ENCODE measurements at places on chromosomes 2 and 18.
A peak's percentile ranks its signal among the peaks of the same experiment; 100 is the strongest.

GRCh38 chr18:78505851-78506461 is 473.7 kb upstream of the SALL3 start:
- no peak for DNase-seq

- no peak for DNase-seq
Observed at GRCh38 chr18:35642802-35643201, 61.3 kb downstream of the GALNT1 start.

DNA sequence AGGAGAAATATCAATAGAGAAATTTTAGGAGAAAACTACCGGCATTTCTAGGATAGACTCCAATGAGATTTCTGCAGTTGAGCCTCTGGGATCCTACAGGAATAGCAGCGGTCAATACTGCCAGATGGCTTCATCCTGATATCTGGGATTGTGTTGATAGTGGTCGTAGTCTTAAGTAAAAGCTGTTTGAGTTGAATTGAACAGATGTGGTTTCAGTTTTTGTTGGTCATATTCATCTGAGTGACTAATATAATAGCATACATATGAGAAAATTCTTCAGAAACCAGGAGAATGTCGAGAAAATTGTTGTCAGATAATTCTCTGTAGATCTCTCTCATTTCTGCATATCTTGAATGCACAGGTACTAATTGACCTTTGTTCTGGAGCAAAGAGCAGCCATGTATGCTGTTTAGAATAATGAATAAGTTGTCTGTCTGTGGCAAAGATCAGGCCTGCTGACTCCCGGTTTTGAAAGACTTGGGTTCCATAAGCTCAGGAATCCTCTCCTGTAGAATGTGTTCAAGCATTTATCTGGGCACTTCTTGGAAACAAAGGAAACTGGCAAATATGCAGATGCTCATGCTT is 288.1 kb downstream of the TMX3 start:
- DNase-seq, result no peak

GRCh38 chr2:2464094-2464493 is 133.0 kb upstream of the MYT1L start:
- DNase-seq, result peak; percentile 12

GRCh38 chr2:221999717-222000116 is 299.1 kb downstream of the PAX3 start:
- DNase-seq, result no peak

GRCh38 chr2:207107131-207107530 is 58.6 kb downstream of the KLF7 start:
- DNase-seq, result no peak

- DNase-seq, result no peak
Observed at GRCh38 chr2:41602341-41602740, 445.5 kb upstream of the PKDCC start.

DNA sequence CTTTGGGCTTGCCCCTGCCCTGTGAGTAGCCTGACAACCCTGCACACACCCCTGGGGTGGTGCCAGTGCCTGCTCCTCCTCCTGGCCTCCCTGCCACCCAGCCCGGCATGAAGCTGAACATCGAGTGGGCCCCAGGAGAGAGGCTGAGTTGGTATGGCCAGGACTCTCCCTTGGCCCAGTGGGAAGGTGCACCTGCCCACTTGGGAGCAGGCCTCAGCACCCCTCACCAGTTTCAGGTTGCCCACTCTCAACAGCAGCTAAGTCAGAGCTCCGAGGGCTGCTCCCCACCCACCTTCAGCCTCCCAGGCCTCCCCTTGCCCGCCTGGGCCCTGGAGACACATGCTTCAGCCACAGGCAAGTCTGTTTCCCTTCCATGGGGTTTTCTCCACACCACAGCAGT is 203.1 kb downstream of the KLHL29 start:
- DNase-seq, result no peak

GRCh38 chr2:6928452-6928851 is 11.2 kb downstream of the RNF144A start:
- no peak for DNase-seq

GRCh38 chr2:238855299-238855698 is 7.4 kb downstream of the TWIST2 start:
- no peak for DNase-seq

- DNase-seq, result no peak
Observed at GRCh38 chr2:144516411-144516980, 3.4 kb downstream of the ZEB2 start.

DNA sequence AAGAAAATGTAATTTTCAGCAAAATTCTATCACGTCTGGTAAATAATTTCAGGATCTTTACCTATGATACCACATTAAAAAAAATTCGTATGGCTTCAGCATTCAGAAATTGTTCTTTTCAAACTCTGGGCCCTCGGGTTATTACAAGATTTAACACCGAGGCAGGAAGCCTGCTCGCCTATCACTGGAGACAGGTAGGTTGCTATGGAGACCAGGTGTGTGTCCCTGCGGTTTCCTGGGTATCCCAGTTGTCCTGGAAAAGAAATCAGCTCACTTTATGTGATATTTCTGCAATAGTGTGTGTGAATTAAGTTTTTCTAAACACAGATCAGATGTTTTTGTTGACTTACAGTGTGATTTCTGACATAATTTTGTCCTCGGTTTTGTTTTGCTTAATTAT is 14.2 kb downstream of the HPCAL1 start:
- DNase-seq, result no peak

DNA sequence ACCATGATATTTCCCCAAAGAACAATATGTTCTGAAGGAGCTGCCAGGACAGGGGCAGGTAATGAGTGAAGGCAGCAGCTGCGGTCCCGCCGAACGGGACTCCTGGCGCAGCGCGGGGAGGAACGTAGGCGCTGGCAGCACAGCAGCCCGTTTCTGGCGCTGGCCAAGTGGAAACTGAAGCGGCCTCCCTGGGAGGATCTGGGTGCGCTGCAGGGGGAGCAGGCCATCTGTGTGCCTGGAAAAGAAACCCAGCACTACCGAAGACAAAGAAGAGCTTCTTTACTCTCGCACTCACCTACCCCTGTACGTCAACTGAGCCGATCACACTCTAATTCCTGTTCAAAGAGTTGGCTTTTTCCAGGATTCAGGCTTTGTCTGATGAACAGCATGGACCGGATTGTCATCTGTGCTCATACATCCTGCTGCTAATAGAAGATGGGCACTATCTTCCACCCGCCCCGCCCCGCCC is 11.8 kb downstream of the G6PC2 start:
- DNase-seq, result no peak

- DNase-seq, result no peak
Observed at GRCh38 chr2:182868054-182868796, 1.8 kb upstream of the FRZB start.

- DNase-seq, result no peak
Observed at GRCh38 chr2:8537562-8538155, 144.2 kb upstream of the ID2 start.

DNA sequence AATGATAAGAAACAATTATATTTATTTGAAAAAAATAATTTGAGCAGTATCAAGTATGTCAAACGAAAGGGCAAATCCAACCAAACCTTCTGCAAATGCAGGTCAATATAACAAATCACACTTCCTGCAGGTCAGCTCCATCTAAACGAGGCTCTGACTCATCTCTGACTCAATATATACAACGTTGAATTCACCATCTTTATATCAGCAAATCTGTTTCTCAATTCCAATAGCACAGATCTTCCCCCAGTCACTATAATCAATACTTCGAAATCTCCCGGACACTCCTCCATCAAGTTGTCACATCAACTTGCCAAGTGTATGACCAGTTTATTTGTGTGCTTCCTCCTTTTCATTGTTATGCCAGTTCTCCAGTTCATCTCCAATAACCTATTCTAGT is 388.9 kb downstream of the ZEB2 start:
- DNase-seq, result no peak

- DNase-seq, result no peak
Observed at GRCh38 chr18:28041366-28041765, 135.6 kb downstream of the CDH2 start.

DNA sequence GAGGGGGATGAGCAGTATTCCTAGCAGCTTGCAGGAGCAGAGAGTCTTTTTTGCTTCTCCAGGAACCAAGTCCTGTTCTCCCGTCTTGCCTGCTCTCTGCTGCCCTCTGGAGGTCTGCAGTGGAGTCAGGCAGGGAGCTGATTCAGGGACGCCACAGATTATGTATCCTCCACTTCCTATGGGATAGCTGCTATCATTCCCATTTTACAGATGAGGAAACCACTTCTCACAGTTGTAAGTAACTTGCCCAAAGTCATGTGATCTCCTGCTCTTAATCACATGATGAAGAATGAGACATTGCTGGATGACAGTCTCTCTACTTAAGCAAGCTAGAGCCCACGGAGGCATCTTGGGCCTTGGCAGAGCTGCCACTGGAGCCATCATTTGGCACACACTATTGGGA is 8.3 kb downstream of the SLC4A5 start:
- DNase-seq, result peak; percentile 89

DNA sequence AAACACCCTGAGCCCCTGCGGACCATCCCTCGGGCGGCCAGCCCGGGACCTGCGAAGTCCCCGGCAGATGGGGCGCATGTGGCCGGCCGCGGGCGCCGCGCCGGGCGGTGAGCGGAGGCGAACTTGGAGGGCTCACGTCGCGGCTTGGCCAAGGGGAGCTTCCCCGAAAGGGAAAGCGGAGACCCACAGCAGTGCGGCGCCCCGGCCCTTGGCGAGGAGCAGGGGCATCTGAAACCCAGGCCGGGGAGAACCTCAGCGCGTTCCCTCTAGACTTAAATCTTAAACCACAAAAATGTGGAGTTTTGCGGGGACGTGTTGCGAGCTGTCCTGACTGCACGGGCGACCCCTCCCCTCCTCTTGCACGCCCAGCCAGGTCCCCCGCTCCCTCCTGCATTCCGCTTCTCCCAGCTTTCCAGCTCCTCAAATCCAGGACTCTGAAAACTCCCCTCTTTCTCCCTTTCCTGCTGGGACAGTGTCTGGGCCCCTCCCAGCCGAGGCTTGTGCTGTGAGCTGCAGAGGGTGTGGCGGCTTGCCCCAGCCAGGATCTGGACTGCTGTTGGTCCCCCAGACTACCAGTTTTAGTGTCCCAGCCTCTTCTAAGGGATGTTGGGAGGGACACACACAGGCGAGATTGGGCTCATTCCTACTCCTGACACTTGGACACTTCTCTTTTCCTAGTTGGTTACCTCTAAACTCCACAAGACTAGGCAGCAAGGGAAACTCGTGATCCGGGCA is 1.3 kb downstream of the FMNL2 start:
- DNase-seq, result peak; percentile 43

- DNase-seq, result no peak
Observed at GRCh38 chr2:85846411-85846810, 42.4 kb downstream of the ST3GAL5 start.

- no peak for DNase-seq
Observed at GRCh38 chr2:170465241-170465640, 249.9 kb upstream of the SP5 start.

GRCh38 chr2:66665124-66665984 is 230.4 kb downstream of the MEIS1 start:
- DNase-seq, result no peak
